Stimulated activated CD4-positive, alpha-beta T cell treated with anti-CD3 and anti-CD28 coated beads, Interleukin-12 subunit alpha, Interleukin-12 subunit beta, amount 100 ng/mL, for 24 hours (primary cell): ENCODE measurements at places on chromosomes 11 and 22.

GRCh38 chr11:73623686-73624085 is 22.7 kb upstream of the PLEKHB1 start:
- no peak for DNase-seq

GRCh38 chr22:36017651-36018091 is 11.0 kb downstream of the RBFOX2 start:
- DNase-seq = no peak

DNA sequence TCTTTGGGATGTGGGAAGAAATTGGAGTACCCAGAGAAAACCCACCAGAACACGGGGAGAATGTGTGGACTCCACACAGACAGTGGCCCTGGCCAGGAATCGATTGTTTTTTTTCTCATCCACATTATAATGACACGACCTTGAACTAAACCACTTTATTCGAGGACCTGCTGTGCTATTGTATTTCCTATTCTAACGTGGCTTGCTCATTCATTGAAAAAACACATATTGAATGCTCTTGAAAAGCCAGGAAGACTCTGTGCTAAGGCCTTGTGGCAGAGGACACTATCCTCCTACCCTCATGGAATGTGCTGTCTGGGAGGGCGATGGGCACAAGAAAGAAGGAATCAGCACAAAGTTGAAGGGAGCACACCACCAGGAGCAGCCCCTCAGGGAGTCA is 9.1 kb upstream of the SREBF2 start:
- DNase-seq = no peak

DNA sequence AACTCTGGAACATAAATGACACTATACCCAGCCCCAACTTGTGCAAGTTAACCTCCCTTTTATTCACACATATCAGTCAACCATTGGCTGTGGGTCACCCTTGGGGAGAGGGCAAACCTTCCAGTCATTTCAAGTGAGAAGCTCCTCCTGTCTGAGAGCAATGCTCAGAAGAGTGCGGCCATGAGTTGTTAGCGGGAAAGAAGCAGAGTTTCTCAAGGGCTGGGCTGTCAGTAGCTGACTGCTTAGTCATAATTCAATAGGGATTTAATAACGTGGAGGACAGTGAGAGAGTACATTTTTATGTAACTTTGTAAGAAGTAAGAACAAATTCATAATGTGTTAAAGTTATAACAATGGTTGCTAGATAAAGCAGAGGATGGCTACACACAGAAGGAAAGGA is 5.1 kb downstream of the PATE2 start:
- DNase-seq = no peak

GRCh38 chr11:17020831-17021230 is 6.6 kb upstream of the PLEKHA7 start:
- no peak for DNase-seq

- DNase-seq = no peak
Measured at GRCh38 chr22:19047993-19048392, 74.2 kb downstream of the DGCR2 start.

DNA sequence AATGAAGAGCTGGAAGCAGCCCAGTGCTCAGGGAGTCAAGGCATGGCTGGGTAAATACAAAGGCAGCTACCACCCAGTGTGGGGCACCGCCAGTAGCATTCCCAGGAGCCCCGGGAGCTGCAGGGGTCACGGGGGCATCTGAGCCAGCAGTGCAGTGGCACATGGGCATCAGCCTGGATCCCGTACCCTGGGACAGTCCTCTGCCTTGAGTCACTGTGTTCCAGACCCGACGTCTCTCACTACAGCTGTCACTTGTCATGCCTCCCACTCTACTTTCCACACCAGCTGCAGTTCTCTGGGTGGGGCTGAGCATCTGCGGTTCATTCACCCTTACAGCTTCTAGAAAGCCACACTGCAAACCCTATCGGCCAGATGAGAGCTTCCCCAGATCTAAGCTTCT is 29.6 kb downstream of the DHCR7 start:
- DNase-seq = no peak

GRCh38 chr11:34198523-34198922 is 93.1 kb downstream of the NAT10 start:
- DNase-seq = no peak

DNA sequence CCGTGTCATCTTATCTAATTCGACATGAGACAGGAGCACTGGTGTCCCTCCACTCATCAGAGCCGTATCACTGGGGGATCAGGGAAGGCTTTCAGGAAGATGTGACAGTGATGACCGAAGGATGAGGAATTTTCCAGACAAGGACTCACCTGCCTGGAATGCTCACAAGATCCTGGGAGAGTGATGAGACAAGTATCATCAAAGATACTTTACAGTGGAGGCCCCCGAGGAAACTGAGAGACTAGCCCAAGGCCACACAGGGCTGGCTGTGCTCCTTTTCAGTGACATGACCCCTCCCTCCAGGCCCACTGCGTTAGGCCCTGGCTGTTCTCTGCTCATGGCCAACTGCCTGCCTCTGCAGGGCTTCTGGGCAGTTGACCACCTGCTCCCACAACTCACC is 13.0 kb downstream of the CLPB start:
- no peak for DNase-seq

DNA sequence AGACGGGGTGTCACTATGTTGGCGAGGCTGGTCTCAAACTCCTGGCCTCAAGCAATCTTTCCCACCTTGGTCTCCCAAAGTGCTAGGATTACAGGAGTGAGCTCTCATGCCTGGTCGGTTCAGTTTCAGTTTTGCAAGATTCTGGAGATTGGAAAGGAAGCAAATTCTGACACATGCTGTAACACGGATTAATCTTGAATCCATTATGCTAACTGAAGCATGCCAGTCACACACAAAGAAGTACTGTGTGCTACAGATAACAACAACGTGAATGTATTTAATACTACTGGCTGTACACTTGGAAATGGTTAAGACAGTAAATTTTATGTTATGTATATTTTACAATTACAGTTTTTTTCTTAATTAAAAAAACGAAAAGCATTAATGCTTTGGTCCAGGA is 107.6 kb downstream of the MED15 start:
- no peak for DNase-seq

DNA sequence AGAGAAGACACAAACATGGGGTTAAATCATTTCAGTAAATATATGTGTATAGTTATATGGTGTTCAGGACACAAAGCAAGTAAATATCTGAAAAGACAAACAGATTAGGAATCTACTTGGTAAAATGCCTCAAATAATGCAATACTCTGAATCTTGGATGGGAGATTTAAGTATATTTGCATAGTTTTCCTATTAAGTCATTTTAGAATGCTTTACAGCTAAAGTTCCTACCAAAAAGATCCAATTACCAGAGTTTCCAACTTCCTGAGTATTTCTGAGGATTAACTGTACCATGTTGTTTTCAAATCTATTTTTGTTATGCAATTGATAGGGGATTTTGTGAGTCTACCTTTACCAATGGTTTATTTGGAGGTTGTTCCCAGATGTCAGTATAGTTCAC is 424.4 kb upstream of the CCDC179 start:
- DNase-seq = no peak

DNA sequence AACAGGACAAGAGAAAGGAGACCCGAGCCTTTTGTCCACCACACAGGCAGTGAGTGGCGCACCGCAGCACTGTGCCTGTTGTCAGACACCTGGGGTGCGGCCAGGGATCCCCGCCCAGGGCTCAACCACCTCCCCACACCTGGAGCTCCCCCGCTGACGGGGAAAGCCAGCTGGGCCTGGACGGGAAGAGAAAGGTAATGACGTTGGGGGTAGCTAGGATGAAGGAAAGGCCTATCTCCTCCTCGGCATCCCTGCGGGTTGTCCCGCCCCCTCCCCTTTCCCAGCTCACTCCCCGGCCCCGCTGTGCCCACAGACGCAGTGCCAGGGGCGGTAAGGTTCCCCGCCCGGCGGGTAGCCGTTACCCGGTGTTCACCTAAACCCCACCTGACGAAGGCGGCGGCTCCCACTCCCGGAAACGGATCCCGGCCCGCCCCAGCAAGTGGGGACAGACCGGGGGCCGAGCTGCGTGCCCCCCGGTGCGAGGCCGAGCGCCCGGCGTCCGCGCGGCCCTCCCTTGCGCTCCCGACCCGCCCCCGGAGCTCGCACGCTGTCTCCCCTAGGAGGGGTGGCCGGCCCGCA is 495 bp downstream of the HYOU1 start:
- DNase-seq = peak; percentile 32

GRCh38 chr22:34946339-34946985 is 119.5 kb upstream of the ISX start:
- no peak for DNase-seq

DNA sequence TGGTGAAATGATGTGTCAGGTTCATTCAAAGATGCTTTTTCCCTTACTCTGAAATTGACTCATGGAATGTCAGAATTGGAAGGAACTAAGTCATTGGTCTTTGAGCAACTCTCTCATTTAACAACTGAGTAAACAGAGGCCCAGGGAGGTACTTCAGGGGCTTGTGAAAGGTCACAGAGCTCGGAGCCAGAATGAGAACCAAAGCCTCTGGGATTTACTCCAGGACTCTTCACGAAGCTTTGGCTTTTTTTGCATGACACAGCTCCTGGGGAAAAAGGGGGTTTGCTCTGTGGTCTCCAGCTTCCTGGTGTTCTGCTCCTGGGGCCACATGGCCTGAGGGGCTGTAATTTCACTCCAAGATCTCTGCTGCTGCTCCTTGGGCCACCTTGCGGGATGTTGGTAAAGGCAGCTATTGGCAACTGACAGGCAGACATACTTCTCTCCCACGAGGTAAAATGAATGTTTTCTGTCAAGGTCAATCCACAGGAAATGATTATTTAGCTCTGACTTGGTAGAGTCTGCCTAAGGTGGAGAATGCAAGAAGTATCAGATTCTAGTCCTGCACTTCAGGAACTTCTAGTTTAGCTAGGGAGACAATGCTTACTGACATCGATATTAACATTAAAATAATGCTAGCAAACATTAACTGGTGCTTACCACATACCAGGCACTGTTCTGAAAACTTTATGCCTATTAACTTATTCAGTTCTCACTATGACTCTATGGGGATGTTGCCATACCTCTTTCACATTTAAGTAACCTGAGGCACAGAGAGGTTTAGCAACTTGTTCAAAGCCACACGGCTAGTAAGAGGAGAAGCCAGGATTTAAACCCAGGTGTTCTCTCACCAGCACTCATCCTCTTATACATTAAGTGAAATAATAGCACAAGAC is 16.1 kb downstream of the PKNOX2 start:
- no peak for DNase-seq

GRCh38 chr22:30538280-30538679 is 8.3 kb downstream of the SEC14L6 start:
- no peak for DNase-seq

GRCh38 chr11:133176748-133177147 is 355.6 kb downstream of the OPCML start:
- DNase-seq = no peak

- no peak for DNase-seq
Measured at GRCh38 chr11:44966694-44967093, 16.0 kb upstream of the TP53I11 start.

DNA sequence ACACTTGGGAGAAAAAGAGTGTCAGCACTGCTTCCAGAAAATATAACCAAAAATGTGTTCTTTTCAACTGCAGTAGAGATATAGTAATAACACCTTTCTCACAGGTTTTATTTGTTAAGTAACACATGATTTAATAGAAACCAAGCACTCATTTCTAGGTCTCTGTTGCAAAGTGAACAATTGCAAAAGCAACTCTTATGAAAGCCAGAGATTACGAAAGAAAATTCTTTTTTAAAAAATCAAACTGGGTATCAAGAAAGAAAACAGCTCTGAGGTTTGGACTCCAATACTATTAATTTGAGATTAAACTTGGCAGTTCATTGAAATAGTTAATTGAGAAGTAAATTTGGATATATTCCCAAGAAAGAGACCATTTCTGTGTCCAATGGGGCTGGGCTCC is 9.8 kb upstream of the XKR3 start:
- no peak for DNase-seq

- DNase-seq = no peak
Measured at GRCh38 chr22:39662686-39663052, 92.1 kb downstream of the CACNA1I start.

- DNase-seq = no peak
Measured at GRCh38 chr11:80365076-80365725, 924.4 kb upstream of the TENM4 start.

DNA sequence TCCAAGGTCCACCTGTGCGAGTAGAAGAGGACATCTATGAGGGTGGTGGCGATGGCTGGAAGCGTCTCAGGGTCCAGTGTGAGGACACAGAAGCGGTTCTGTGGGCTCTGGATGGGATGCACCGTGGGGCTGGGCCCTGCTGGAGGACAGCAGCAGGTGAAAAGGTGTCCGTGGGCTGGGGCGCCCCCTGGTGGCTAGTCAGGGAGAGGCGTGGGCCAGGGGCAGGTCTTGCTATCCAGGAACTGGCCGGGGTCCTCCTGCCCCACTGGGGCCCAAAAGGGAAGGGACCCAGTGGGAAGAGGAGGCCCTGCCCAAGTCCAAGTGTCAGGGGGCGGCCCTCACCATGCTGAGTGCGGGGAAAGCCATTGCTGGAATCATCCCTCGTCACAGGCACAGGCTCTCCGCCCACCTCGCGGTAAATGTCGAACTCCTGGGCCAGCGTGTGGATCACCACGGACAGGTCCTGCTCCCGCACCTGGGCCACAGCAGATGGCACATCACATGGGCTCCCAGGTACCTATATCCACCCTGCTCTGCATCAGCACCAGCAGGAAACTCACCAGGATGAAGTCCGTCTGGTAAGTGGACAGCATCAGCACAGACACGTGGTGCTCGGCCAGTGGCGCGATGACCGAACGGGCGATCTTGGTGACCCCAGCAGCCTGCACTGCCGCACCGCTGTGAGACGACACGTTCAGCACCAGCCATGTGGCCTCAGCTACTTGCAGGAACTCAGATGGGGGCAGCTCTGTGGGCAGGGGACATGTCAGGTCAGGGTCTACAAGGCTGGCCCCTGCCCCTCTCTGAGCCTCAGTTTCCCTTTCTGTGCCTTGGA is 2.3 kb downstream of the CASTOR1 start:
- peak; percentile 89 for DNase-seq

- no peak for DNase-seq
Measured at GRCh38 chr11:16293204-16293681, 63.1 kb downstream of the SOX6 start.

DNA sequence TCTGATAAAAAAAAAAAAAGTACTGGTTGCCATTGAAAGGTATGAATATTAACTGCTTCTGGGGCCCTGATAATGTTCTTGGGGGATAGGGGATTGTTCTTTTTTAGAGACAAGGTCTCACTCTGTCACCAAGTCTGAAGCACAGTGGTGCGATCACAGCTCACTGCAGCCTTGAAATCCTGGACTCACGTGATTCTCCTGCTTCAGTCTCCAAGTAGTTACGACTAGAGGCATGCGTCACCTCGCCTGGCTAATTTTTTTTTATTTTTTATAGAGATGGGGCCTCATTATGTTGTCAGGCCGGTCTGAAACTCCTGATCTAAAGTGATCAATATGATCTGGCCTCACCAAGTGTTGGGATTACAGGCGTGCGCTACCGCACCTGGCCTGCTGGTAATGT is 63.5 kb downstream of the FCHSD2 start:
- no peak for DNase-seq

GRCh38 chr11:68364581-68364980 is 52.2 kb downstream of the LRP5 start:
- DNase-seq = no peak

DNA sequence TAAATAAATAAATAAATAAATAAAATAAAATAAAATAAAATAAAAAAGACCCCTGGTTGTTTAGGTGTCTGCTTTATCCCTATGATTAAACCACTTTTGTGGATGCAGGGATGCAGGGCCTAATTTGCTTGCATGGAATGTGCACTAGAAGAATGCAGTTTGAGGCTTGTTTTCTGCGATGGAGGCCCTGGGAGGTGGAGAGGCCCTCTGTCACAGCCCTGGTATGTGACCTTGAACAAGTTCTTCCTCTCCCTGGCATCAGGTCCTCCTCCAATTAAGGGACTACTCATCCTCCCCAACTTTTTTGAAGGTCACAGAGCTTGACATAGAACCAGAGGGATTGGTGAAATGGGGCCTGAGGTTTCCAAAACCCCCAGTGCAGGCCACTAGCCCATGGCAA is 22.7 kb downstream of the KCNJ4 start:
- DNase-seq = no peak
